ENCODE measurements at places on chromosomes 2 and 18.

GRCh38 chr2:16441431-16441830 lies 224.2 kb downstream of the CYRIA start:
- no peak for DNase-seq

- peak; percentile 5 for DNase-seq
Measured at GRCh38 chr18:12882453-12883371, 1.3 kb downstream of the PTPN2 start.

- DNase-seq = no peak
Measured at GRCh38 chr18:57738078-57738477, 65.0 kb downstream of the ATP8B1 start.

- DNase-seq = no peak
Measured at GRCh38 chr2:24009680-24010476, at the start of gene MFSD2B. TSS of gene MFSD2B (plus strand) at chr2:24010085. CDS start at chr2:24010097, 12 bp downstream.

Data from NCI-H1092 treated with DMSO at 0.1 percent for 48 hours (cell line).